H7 (cell line): ENCODE measurements at places on chromosomes 2 and 18.

- DNase-seq: peak; percentile 76
Measured at GRCh38 chr2:10935953-10936942, 24.5 kb downstream of the KCNF1 start.

DNA sequence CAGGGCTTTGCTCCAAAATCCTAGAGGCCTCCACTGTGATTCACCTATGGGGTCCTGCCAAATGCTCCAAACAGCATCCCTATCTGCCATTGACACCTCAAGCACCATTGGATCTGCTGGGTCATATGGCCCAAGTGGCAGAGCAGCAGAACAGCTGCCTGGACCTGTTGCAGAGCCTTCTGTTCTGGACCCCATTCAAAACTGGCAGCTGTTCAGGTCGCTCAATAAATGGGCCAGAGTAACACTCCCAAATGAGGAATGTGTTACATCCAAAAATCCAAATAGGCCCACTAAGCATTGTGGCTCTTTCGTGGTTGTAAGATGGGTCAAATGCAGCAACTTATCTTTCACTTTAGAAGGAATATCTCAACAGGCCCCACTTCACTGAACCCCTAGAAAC lies 783.6 kb downstream of the DCDC2C start:
- DNase-seq: no peak

GRCh38 chr18:28013066-28013465 lies 163.9 kb downstream of the CDH2 start:
- DNase-seq: no peak

DNA sequence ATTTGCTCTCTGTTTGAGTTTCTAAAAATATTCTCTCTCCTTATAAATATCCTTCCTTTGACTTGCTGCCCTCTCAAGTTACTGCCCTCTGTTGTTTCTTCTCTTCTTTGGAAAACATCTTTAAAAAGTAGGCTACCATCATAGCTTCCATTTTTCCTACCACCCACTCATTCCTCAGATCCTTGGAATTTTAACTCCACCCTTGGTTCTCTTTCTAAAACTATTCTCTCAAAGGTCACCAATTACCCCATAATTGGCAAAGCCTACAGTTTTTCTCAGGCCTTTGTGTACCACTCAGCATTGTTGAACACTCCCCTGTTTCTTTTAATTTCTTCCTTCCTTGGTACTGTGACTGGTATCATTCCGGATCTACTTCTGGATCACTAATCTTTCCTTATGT lies 43.0 kb upstream of the ITGAV start:
- no peak for DNase-seq

DNA sequence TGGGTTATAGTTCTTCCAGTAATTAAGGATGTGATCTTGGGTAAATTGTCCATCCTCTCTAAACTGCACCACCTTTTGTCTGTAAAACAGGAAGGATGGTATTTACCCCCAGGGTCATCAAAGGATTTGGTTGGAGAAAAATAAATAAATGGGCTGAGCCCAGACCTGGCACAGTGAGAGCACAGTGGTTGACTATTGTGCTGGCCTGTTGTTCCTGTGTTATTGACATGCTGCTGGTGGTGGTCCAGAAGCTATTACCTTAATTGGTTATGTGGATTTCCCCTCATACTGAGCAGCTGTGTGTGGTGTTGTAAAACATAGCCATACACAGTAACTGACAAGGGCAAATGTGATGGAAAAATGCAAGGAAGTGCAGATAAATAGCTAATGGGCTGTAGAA lies 746 bp upstream of the IL37 start:
- DNase-seq: peak; percentile 2

- DNase-seq: no peak
Measured at GRCh38 chr2:105383432-105384166, 15.3 kb downstream of the FHL2 start.

GRCh38 chr2:71922091-71922490 lies 225.6 kb downstream of the CYP26B1 start:
- peak; percentile 9 for DNase-seq

- no peak for DNase-seq
Measured at GRCh38 chr2:31956312-31956711, 54.5 kb downstream of the MEMO1 start.

DNA sequence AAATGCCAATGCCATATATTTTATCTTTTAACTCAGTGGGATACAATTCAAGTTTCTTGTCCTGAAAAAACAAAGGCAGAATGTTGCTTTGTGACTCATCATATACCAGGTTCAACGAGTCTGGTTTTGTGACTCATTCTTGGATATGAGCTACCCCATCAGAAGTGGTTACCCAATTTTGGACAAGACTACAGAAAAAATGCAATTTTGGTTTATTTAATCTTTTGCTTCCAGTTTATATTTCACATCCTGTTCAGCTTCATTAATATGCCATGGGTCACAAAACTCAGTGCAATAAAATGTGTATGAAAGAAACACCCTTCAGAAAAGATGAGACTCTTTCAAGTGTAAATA lies 25.0 kb downstream of the FN1 start:
- DNase-seq: no peak

DNA sequence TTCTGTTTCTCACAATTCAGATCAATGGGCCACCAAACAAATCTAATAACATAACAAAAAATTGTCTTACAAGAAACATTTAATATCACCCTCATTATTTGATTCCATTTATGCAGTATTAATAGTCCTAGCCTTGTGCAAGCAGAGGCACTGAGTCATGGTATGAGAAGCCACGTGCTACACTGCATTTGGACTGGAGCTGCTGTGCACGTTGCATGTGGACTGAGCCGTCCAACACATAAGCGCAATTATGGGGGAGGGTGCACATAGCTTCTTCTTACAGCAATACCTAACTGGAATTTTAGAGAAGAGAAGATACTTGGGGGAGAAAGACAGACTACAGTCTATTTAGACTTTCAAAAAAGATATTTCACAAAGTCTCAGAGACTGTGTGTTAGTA lies 329.6 kb upstream of the ID2 start:
- DNase-seq: no peak

DNA sequence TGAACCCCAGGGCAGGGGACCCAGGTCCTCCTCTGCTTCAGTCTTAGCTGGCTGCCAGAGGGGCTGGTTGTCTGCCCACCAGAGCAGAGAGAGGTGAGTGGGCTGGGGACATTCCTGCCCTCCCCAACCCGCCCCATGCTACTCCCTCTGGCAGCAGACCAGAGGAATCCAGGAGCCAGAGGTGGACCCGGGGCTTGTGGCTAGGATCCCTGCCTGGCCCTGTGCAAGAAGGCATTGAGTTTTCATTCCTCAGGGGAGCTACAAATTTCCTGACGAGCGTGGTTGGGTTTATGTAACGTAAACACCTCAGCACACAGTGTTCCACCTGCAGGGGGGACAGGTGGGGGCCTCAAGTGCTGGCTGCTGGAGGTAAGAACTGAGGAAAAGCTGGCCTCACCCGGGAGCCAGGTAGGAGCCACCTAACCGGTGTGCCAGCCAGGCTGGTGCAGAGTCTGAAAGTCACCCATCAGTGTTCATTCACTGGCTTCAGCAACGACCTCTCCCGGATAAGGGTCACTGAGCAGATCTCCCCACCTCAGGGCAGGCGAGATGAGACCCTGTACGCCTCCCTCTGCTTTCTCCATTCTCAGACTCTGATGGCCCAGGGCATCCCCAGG lies 246.8 kb downstream of the DYSF start:
- no peak for DNase-seq

DNA sequence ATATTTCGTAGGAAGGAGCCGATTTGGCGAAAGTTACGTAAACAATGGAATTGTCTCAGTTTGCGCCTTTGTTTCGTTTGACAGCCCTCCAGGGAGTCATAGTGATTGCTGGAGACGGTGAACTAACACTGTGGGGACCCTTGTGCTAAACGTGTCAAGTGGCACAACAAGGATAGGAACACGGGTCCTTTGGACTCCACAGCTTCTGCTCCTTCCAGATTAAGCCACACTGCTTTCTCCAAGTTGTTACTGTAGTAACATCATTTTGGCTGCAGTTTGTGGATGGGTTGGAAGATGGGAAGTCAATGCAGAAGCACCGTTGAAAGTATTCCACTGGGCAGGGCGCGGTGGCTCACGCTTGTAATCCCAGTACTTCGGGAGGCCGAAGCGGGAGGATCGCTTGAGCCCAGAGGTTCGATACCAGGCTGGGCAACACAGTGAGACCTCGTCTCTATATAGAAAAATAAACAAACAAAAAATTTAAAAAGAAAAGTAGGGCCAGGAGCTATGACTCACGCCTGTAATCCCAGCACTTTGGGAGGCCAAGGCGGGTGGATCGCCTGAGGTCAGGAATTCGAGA lies 636 bp upstream of the IMMT start:
- DNase-seq: no peak

- no peak for DNase-seq
Measured at GRCh38 chr2:144448389-144449027, 71.4 kb downstream of the ZEB2 start.

- DNase-seq: no peak
Measured at GRCh38 chr2:4029081-4029480, 325.7 kb downstream of the DCDC2C start.

DNA sequence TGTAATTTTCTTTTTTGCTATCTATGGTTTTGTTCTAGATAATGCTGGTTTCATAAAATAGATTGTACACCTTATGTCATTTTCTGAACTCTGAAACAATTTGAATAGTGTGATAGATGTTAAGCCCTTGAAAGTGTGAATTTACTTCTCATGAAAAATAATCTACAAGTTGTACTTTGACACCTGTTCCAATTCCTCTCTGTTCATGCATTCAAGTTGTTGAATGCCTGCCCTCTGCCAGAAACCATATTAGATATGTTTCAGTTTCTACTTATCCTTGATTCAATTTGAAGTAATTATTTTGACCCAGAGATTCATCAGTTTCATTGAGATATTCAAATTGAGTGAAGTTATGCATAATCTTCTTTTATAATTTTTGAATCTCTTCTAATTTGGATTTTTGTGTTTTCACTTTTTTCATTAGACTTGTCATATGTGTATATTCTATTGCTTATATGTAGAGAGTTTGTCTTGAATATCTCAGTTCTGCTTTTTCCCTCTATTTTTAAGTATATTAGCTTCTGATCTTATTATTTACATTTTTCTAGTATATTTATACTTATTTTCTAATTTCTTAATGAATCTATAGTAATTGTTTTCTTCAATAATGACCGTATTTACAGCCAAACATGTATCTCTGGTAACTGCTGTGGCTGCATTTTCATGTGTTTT lies 143.3 kb upstream of the TACR1 start:
- DNase-seq: no peak

DNA sequence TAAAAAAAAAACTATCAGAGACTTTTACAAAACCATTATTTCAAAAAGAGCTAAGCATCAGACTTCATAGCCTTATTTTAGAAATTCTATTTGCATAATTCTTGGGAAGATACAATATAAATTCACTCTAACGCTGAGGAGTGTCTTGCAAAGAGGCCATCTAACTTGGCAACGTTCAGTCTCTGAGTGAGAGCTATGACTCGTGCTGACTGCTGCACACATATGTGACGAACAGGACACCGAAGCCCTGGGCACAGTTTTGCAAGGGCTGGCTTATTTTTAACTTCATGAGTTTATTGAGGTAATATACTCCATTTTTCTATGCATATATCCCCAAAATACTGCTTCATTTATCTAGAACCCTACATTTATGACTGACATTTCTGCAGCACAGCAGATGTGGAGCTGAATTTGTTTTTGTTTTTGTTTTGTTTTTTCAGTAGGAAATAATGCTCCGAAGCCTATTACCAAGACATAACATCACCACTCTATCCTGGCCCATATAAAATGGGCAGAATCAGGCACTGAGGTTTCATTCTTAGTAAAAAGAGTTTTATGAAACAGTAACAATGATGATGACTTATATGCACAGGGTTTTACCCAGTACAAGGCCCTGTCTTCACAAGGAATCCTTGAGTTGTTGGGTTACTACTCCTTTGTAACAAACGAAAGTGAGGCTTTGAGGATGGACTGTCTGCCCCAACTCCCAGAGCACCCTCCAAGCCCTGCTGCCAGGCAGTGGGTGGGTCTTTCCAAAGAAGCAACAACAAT lies 68.3 kb downstream of the CRACDL start:
- DNase-seq: no peak

GRCh38 chr2:218001629-218002028 lies 1.2 kb downstream of the TNS1 start:
- peak; percentile 64 for DNase-seq

DNA sequence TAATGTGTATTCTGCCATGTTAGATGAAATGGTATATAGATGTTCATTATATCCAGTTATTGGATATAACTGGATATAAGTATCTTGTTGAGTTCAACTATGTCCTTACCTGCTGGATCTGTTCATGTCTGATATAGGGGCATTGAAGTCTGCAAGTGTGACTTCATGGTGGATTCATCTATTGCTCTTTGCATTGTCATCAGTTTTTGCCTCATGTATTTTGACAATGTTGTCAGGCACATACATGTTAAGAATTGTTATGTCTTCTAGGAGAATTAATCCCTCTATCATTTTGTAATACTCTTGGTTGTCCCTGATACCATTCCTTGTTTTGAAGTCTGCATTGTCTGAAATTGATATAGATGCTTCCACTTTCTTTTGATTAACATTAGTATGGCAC lies 15.4 kb downstream of the ZNF24 start:
- DNase-seq: no peak
